ENCODE measurements at places on chromosomes 4 and X. TPM values are rescaled to one million over a fixed set of nuclear protein-coding genes. Genes with fewer than 3 reads are reported as not detected.

The TENM3 gene
- total RNA-seq: 173 TPM

The PPP2R2C gene
- not detected for total RNA-seq

The GLRB gene
- 3.9 TPM for total RNA-seq

The MAGEA1 gene
- total RNA-seq: not detected

The SLC4A4 gene
- total RNA-seq: 16.8 TPM

The ZNF630 gene
- total RNA-seq: 0.54 TPM

The TLR10 gene
- not detected for total RNA-seq

The RELL1 gene
- 53.6 TPM for total RNA-seq

The HSFX4 gene
- total RNA-seq: not detected

The VEGFD gene
- under 0.01 TPM for total RNA-seq

The OPRPN gene
- total RNA-seq: not detected

The MCF2 gene
- total RNA-seq: not detected

The C4orf50 gene
- not detected for total RNA-seq

The ANXA3 gene
- 5.0 TPM for total RNA-seq

The TRO gene
- 25.8 TPM for total RNA-seq

The SORCS2 gene
- total RNA-seq: 0.36 TPM
